ENCODE measurements at places on chromosomes 4 and X.

DNA sequence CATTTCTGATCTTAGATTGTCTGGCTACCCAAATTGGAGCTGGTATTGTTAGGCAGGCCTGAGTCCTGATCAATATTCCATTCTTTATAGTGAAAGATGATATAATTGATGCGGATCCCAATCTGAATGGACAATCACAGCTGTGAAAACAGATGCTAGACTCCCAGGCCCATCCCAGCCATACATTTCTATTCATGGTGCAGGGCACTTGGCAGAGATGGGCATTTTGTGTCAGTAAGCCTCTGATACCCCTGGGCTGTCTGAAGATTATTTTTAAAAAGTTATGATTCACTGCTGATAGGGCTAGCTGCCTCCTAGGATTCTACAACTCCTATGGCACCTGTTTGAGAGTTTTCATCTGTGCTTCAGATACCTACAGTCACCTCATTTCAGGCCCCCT lies 61.2 kb upstream of the TSPAN7 start:
- DNase-seq = no peak

DNA sequence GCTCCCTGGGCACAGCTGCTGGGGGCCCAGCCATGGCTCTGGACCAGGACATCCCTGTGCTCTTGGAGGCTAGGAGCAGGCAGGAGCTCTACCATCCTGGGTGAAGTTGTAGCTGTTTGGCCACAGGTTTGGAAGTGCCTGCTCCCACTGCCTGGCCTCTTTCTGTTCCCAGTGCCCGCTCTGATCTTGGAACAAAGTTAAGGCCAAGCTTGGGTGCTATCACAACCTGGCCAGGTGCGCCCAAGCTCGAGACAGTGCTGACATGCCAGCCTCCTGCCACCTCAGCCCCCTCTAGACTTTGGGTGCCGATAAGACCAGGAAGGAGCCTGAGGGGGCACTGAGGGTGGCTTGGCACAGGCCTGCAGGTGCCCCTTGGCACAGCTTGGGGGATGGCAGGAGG lies 686.1 kb upstream of the AADAT start:
- DNase-seq = no peak

- DNase-seq = no peak
These were observed 6.0 kb downstream of the RAB28 start for GRCh38 chr4:13478131-13478530.

GRCh38 chr4:152735396-152735859 lies 44.1 kb downstream of the TIGD4 start:
- DNase-seq = no peak

DNA sequence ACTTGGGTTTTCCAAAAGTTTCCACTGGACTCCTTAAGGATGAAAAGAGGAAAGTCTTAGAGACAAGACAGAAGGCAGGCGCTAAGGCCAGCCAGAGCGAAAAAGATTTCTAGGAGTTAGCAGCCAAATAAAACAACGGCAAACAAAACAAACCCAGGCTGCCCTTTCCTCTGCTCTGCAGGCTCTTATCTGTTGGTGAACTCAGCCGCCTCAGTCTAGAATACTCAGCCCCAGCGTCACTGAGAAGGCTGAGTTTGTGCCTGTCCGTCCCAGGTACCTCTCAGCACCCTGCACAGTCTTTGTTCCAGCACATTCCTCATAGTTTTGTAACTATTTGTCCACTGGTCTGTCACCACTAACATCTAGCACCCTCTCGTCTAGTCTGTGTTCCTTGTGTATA lies 75.6 kb upstream of the FAM9C start:
- DNase-seq = no peak

GRCh38 chr4:107497054-107497453 lies 223.0 kb downstream of the PAPSS1 start:
- no peak for DNase-seq

DNA sequence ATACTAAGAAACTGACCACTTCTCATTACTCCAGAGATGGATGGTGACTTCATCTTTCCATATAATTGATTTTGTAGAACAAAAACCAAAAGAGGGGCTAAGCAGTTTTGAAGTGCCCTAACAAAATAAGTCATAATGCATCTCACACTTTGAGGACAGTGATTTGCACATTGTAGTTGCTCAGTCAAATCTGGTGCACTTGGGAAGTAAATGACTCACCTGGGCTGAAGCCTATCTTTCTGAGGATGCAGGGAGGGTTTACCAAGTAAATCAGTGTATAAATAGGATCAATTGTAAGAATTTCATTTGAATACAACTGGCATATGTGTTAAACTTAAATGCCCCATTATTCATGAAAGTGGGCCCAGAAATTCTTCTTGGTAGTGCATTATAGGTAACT lies 134.2 kb downstream of the DCLK2 start:
- no peak for DNase-seq

GRCh38 chrX:134026565-134027311 lies 41.3 kb upstream of the GPC3 start:
- DNase-seq = peak; percentile 33

DNA sequence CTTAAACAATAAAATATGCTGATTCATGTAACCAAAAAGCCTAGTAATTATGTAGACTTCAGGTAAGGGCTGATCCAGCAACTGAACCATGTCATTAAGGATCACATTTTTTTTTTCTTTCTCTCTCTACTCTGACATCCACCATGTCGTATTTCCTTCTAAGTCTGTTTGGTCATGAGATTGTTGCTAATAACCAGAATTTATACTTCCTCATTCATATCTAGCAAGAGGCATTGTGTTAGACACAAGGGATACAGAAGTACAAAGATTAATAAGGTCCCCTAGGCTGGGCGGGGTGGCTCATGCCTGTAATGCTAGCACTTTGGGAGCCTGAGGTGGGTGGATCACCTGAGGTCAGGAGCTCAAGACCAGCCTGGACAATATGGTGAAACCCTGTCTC lies 24.1 kb downstream of the PHEX start:
- DNase-seq = no peak

- DNase-seq = no peak
These were observed 78.7 kb downstream of the WDFY3 start for GRCh38 chr4:84887824-84888223.

GRCh38 chr4:166293556-166293955 lies 420.5 kb downstream of the TLL1 start:
- no peak for DNase-seq

- DNase-seq = no peak
These were observed 13.2 kb downstream of the SCLT1 start for GRCh38 chr4:129080129-129080528.

- DNase-seq = no peak
These were observed 13.1 kb upstream of the EOLA1 start for GRCh38 chrX:149527705-149528104.

DNA sequence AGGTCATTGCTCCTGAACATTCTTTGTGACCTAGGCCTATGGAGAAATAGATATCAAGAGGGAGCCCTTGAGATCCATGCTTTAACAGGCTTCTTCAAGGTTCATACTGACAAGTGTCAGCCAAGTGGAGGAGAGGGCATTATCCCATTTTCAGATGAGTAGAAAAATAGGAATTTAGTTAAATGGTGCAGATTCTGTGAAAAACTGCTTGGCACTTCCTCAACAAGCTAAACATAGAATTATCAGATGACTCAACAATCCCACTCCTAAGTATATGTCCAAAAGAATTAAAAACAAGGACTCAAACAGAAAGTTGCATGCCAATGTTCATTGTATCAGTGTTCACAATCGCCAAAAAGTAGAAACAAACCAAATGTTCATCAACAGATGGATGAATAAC lies 43.8 kb upstream of the KCNIP4 start:
- DNase-seq = no peak

DNA sequence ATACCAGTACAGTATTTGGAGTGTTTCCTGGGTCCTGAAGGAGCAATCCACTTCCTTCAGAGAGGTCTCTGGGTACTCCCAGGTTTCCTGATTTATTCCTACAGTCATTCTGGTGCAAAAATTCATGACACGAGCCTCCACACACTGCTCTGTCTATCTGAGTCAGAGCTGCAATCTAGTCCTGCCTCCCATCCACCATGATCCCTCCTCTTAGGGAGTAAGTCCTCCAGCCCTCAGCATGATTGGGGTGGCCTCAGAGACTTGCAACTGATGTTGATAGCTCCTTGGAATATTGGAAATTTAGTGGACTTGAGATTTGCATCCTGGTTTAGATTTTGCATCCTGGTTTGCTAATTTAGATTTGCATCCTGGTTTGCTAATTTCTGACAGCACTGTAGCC lies 20.5 kb downstream of the CNGA1 start:
- no peak for DNase-seq

DNA sequence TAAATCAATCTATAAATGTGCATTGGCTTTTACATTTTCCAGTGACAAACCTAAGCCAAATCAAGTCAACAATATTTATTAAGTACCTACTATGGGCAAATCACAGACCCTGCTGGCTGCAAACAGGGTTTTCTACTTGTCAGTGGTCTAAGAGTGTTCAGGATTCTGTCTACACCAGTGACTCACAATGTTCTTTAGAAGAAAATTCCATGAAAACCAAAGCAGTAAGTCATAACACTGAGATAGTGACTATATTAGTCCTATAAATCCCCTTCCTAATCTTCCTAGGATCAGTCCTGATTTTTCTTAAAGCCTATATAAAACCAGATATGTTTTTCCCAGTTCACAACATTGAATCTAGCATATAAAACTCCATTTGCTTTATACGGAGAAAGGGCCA lies 69.7 kb downstream of the PPP3CA start:
- no peak for DNase-seq

GRCh38 chr4:33616121-33616520 lies 2628.2 kb downstream of the ARAP2 start:
- no peak for DNase-seq

- DNase-seq = no peak
These were observed 24.4 kb upstream of the SLC25A43 start for GRCh38 chrX:119374736-119375135.

- no peak for DNase-seq
These were observed 99.3 kb downstream of the ANXA5 start for GRCh38 chr4:121597346-121597934.

DNA sequence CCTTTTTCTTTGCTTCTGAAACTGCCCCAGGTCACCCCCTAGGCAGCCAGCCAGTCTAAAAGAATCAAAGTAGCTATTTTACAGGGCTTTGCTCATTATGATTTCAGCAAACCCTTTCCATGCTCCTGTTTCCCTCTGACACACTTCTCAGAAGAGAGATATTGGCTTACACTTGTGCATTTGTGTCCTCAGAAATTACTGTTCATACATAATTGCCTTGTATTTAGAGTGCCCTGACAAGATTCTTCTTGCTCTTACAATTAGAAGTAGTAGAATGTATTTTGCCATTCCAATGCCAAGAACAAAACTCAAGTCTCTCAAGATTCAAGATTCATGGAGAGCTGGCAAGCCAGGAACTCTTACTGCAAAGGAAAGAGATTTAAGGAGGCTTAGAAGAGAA lies 531.0 kb upstream of the ZFP42 start:
- DNase-seq = no peak

GRCh38 chr4:41318839-41319530 lies 62.3 kb downstream of the UCHL1 start:
- DNase-seq = no peak

- no peak for DNase-seq
These were observed 9.8 kb upstream of the RTL5 start for GRCh38 chrX:72141372-72142004.

GRCh38 chrX:38216642-38217041 lies 4.0 kb downstream of the SRPX start:
- DNase-seq = no peak

- peak; percentile 41 for DNase-seq
These were observed 23.7 kb downstream of the MAOA start for GRCh38 chrX:43679778-43680177.

- no peak for DNase-seq
These were observed 217.2 kb upstream of the PCDH18 start for GRCh38 chr4:137749466-137749865.

DNA sequence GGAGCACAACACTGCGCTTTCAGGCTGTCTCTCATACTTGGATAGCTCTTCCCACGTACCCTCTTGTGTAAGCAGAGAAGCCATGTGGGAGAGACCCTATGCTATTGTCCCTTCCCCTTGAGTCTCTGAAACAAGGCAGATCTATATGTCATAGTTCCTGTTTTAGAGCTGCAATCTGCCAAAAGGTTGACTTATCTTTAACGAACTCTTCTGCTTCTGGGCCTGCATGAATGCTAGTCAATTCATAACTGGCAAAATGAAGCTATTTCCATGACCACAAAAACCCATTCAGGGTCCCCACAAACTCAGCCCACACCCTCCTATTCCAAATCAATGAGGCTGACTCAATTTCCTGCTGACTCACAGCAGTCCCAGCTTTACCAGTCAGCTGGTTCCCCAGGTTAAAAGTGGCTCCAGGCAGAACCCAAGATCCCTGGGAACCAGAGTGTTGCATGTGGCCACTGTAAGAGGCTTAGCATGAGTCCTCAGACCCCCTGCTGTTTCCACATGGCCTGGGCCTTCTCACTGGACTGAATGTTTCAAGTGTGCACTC lies 25.3 kb upstream of the SOD3 start:
- DNase-seq = no peak

DNA sequence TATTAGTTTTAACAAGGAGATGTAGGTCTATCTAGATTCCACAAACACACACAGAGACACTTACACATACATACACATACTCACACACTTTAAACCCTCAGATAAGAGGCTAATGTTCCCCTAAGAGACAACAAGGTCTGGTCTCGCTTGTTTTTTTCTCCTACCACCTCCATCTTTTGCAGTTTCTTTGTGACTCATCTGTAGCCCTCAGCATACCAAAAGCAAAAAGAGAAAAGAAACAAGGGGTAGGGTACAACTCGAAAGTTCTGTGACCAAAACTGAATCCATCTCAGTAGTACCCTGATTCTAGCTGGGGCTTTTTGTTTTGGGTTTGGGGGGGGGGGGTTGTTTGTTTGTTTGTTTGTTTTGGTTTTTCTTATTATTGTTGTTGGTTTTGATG lies 12.2 kb upstream of the EXOSC9 start:
- DNase-seq = no peak

DNA sequence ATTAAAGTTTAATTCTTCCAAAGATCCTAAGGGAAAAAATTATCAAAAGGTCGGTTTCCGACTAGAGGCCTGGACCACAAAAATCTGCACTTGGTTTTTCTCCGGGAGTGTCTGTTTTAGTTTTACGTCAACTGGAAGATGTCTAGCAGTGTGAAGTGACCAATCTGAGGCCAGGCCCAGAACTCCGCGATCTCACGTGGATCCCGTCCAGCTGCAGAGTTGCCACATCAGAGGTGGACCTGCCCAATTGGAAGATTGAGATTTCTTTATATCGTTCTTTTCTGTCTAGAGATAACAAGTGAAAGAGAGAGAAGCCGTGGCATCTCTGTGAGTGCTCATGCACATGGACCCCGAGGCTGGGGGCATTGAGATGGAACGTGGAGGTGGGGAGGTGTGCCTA lies 115.8 kb downstream of the AFF1 start:
- no peak for DNase-seq

DNA sequence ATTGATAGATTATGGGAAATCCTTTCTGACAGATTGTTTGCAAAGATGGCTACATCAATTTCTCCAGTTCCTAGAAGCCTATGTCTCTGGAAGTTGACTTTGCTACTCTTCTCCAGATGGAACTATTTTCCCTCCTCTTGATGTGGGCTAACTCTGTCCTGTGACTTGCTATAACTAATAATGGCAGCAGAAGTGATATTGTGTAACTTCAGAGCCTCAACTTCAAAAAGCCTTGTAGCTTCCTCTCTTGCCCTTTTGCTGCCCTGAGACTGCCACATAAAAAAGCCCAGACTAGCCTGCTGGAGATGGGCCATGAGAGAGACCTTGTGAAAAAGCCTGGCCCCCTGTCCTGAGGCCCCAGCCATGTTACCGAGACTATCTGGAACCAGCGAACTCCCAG lies 210.7 kb upstream of the SLC7A11 start:
- DNase-seq = no peak

GRCh38 chr4:145732001-145732815 lies 52.3 kb downstream of the C4orf51 start:
- DNase-seq = no peak

GRCh38 chr4:147311956-147312355 lies 168.9 kb upstream of the EDNRA start:
- no peak for DNase-seq
